ENCODE measurements at places on chromosomes 4 and X. TPM values are rescaled to one million over a fixed set of nuclear protein-coding genes. Genes with fewer than 3 reads are reported as not detected.

GLOD5 gene
- not detected for total RNA-seq

PKD2 gene
- total RNA-seq = 10.8 TPM

NAA11 gene
- total RNA-seq = not detected

CT45A3 gene
- not detected for total RNA-seq

ZFP92 gene
- 0.26 TPM for total RNA-seq

CYLC1 gene
- total RNA-seq = not detected

INPP4B gene
- total RNA-seq = 12.4 TPM

ITGB1BP2 gene
- 0.78 TPM for total RNA-seq

ABCG2 gene
- 0.72 TPM for total RNA-seq

JCHAIN gene
- 0.68 TPM for total RNA-seq

HTN3 gene
- total RNA-seq = not detected

DNA sequence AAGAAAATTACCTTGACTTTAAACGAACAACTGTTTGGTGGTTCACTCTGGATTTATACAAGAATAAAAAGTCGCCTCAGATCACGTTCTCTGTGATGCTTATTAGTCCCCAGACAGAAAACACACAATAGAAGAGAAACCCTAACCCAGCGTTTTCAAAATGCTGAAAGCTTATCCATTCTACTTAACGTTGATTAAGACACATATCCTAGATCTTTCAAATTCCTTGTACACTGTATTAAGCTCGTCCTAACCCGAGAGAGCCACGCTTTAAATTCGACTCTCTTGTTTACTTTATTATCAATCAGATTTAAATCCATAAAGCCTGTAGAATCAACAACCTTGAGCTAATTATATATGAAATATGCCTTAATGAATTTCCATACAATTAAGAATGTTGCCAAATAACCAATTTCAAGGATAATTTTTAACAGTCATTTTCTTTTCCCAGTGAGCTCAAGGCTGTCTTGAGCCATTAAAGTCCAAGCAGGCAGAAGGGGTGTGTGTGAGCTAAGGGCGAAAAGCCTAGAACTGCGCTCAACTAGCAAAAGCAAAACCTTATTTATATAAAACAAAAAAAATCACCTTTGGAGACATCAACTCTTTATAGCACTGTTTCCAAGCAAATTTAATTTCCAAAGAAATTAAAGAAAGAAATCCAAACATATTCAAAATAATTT lies 981 bp upstream of the PITX2 start:
- no peak for DNase-seq

DNA sequence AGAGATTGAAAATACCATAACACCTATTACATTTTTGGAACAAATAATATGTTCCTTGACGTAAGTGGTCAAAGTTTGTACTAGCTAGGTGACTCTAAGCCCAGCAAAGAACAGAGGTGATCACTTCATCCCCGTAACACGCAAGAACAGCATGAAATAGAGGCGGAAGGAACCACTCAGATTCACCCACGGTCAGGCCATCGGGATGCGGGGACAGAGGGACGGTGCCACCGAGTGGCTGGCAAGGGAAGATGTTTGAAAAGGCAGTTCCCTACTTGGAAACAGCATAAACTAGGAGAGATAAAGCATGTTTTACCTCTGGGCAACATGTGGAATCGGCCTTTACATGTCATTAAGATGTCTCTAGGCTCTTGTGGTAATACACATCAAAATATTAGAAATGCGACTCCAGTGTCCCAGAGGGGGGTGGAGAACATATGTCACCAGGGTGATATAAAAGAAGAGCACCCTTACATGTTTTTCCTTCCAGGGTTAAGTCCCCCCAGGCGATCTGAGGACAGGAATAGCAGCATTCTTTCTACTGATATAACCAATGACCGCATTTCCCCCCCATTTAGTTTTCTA lies 84.0 kb downstream of the PHKA2 start:
- no peak for DNase-seq

GRCh38 chrX:100830143-100830542 lies 10.0 kb downstream of the CSTF2 start:
- no peak for DNase-seq

- no peak for DNase-seq
These were observed 115.7 kb upstream of the PJA1 start for GRCh38 chrX:69280933-69281332.

GRCh38 chr4:114922592-114922933 lies 190.9 kb downstream of the NDST4 start:
- no peak for DNase-seq

GRCh38 chr4:7733801-7734650 lies 205.6 kb downstream of the AFAP1 start:
- no peak for DNase-seq

GRCh38 chr4:16187455-16187854 lies 38.8 kb downstream of the TAPT1 start:
- no peak for DNase-seq

DNA sequence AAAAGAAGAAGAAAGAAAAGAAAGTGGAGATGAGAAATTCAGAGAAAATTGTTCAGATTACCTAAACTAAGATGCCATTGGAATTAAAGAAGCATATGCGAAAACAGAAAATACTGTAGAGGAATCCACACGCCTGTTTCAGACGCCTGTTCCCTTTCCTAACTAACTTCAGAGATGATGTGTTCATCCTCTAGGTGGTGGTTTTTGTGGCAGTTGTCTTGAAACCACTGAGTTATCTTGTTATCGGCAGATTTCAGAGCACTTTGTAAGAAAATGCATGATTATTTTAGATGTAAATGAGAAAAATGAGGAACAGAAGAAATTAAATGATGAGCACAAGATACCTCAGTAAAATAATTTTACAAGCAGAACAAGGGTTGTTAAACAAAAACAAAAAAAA lies 48.3 kb downstream of the FUNDC1 start:
- no peak for DNase-seq

DNA sequence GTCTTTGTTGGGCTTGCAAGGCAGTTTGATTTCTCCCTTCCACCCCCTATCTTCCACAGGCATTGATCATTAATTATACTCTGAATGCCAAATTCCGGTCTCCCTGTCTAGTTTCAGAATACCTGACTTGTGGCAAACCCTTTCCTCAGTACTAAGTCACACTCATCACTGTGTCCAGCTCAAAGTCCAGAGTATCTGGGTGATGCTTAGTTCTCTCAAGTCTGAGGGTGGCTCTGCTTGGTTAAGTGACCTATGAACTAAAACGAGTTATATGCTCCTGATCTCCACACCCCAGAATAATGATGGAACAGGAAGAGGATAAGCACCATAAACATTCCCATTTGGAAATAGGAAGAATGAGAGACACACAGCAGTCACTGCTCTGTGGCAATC lies 6.5 kb downstream of the SMIM9 start:
- DNase-seq = no peak

GRCh38 chr4:167177925-167178324 lies 56.4 kb downstream of the SPOCK3 start:
- DNase-seq = no peak

DNA sequence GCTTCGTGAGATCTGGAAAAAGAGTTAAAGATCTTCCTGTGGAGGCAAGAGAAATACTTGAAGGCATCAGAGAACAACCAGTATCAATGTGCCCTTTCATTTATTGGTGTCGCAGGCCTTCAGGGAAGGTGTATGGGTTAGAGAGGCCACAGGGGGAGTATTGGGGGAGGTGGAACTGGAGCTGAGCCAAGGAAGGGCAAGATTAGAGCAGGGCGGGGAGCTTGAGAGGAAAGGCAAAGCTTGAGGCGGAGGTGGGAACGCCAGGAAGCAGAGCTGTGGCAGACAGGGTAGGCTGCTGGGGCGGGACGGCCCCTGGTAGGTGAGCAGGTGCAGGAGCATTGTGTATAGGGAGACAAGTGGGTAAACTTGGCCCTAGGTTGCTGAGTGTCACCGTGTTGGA lies 329.9 kb downstream of the ARHGAP10 start:
- DNase-seq = no peak

GRCh38 chrX:71164071-71164470 lies 19.4 kb downstream of the NLGN3 start:
- DNase-seq = no peak

- DNase-seq = no peak
These were observed 4.6 kb downstream of the GRIA2 start for GRCh38 chr4:157225096-157225495.

DNA sequence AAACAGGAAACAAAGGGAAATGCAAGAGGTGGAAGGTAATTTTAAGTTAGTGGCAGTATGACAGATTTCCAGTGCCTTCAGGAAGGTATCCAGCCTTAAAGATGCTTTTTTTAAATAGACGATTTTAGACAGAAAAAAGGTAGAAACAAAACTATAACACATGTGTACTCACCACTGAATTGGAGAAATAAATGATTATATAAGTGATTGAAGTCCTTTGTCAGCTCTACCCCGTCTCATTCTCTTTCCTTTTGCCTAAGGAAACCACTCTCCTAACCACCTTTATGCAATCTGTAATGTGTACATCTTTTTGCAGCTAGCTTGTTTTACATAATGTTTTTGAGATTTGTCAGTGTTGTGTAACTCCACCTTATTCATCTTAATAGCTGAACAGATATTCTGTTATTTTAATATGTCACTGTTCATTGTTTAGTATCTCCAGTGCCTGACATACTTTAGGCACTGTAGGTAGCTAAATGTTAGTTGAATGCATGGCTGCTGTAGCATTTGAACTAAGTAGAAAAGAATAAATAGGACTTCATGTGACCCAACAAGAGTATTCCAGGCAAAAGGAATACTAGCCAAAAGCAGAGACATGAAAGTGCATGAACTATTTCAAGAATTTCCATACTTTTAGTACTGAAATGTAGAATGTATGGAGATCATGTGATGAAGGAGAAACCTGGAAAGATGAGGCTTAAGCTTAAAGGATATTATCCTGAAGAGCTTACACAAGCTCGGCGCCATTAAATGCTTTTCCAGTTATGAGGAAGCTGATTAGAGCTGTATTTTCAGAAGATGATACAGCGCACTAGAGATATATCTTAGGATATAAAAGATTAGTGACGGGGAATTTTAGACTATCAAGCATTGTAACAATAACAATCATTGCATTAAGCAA lies 865 bp downstream of the FAM200B start:
- no peak for DNase-seq

DNA sequence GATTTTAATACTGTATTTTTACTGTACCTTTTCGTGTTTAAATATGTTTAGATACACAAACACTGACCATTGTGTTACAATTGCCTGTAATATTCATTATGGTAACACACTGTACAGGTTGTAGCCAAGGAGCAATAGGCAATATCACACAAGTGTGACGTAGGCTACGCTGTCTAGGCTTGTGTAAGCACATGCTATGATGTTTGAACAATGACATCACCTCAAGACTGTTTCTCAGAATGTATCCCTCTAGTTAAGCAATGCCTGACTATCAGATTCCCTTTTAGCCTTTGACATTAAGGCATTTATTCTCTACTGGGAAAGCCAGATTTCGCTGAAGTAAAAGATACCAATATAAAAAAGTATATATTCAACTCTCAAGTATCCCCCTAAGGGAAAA lies 66.2 kb downstream of the VCX3A start:
- no peak for DNase-seq

DNA sequence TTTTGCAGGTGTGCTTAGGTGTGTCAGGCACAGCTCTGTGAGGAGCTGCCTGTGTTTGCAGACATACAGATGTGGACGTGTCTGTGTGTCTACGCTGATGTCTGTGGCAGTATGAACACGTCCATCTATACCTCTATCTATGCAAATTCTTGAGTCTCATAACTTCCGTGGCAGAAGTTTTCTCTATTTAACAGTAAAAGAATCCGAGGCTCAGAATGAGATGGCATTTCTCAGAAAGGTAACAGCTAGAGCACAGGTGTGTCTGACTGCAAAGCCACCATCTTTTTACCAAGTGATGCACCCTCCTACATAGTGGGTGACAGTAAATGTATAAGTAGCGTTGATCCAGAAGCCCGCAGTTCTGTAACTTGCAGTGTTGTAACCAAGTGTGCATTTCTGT lies 39.9 kb upstream of the CYP4V2 start:
- DNase-seq = no peak

DNA sequence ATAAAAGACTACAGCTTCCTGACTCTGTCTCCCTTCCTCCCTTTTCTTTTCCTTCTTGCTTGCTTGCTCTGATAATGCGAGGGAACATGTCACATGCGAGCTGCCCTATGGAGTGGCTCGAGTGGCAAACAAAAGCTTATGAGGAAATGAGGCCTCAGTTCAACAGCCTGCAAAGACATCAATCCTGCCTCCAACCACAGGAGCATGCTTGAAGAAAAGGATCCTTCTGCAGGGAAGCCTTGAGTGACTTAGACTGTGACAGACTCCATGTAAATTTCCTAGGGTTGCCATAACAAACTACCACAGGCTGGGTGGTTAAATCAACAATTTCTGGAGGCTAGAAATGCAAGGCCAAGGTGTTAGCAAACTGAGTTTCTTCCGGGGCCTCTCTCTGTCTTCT lies 152.5 kb downstream of the NR3C2 start:
- DNase-seq = no peak

- DNase-seq = no peak
These were observed 6.4 kb downstream of the ELK1 start for GRCh38 chrX:47643926-47644325.

DNA sequence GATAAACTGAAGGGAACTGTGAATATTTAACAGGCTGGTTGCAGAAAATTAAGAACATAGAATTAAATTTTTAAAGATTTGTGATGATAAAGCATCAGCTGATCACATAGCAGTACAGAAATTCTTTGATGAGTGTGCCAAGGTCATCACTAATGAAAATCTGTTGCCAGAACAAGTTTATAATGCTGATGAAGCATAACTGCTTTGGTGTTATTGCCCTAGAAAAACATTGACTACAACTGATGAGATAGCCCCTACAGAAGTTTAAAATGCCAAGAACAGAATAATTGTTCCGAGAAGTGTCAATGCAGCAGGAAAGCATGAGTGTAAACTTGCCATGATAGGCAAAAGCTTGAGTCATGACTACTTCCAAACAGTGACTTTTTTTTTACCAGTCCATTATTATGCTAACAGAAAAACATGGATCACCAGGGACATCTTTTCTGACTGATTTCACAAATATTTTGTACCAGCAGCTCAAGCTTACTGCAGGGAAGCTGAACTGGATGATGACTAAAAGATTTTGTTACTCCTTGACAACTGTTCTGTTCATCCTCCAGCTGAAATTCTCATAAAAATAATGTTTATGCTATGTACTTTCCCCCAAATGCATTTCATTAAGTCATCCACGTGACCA lies 1136.6 kb downstream of the FAT4 start:
- no peak for DNase-seq

GRCh38 chrX:20059467-20060128 lies 57.1 kb downstream of the MAP7D2 start:
- DNase-seq = no peak

- DNase-seq = no peak
These were observed 143.1 kb upstream of the SMAD1 start for GRCh38 chr4:145338568-145338967.

- no peak for DNase-seq
These were observed 11.9 kb upstream of the NDUFC1 start for GRCh38 chr4:139314047-139314800.

DNA sequence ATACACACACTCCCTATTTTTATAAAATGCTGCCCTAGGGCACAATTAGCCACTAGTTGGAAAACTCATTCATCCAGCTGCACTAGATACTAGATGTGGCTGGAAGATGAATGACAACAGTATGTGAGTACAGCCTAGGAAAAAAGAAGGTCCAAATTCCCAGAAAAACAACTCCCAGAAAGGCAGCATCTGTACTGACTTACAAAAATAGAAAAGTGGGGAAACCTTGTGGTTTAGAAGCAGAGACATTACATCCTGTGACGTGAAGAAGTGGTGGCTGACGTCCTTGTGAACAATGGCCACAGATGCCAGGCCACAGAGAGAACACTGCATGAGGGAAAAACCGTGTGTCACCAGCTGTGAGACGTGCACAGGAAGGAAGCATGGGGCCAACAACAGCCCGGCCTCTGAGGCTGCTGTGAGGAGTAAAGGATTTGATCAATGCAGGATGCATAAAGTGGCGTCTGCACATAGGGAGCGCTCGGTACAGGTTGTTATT lies 81.2 kb downstream of the SPRY1 start:
- no peak for DNase-seq
